Gastrocnemius medialis (tissue), 4 donors: ENCODE measurements at places on chromosomes 5 and 9.
A peak's percentile ranks its signal among the peaks of the same experiment; 100 is the strongest.

DNA sequence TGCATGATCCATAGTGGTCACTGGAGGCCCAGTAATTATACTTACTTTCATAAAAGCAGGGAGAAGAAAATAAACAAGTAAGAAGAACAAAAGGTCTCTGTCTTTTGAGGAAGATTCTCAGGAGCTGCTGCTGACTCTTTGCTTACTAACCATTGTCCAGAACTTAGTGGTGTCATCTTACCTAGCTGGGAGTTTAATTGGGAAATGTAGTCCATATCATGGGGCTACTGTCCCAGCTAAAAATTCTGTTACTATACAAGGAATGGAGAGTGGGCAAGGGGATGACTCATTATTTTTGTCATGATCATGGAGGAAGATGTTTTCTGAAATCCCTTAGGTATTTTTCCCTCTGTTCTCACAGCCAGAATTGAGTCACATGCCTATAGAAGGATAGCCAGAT is 639.3 kb downstream of the MTRR start:
- no peak for DNase-seq

DNA sequence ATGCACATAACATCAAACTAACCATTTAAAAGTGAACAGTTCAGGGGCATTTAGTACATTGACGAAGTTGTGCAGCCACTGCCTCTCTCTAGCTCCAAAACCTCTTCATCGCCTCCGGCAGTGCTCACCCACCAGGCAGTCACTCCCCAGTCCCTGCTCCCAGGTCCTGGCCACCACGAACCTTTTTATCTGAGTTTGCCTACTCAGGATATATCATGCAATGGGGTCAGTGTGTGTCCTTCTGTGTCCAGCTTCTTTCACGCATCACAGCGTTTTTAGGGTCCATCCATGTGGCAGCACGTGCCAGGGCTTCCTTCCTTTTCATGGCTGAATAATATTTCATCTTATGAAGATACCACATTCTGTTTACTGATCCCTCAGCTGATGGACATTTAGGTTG is 4.6 kb downstream of the AHRR start:
- DNase-seq, result no peak

DNA sequence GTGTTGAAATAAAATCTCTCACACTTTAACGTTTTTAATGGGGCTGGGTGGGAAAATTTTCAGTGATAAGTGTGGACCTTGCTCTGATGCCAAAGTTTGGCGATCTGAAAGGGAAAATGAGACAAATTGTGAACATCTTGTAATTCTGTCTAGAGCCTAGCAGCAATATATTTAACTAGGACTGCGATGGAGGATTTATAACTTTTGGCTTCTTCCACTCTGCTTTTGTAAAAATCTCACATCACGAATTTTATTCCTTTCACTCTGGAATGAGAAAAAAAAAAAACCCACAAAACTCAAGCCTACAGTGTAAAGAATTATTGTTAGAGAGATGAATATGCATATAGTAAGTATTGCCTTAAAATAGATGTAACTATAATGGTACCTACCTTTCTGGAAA is 19.9 kb downstream of the CCNH start:
- DNase-seq, result no peak

DNA sequence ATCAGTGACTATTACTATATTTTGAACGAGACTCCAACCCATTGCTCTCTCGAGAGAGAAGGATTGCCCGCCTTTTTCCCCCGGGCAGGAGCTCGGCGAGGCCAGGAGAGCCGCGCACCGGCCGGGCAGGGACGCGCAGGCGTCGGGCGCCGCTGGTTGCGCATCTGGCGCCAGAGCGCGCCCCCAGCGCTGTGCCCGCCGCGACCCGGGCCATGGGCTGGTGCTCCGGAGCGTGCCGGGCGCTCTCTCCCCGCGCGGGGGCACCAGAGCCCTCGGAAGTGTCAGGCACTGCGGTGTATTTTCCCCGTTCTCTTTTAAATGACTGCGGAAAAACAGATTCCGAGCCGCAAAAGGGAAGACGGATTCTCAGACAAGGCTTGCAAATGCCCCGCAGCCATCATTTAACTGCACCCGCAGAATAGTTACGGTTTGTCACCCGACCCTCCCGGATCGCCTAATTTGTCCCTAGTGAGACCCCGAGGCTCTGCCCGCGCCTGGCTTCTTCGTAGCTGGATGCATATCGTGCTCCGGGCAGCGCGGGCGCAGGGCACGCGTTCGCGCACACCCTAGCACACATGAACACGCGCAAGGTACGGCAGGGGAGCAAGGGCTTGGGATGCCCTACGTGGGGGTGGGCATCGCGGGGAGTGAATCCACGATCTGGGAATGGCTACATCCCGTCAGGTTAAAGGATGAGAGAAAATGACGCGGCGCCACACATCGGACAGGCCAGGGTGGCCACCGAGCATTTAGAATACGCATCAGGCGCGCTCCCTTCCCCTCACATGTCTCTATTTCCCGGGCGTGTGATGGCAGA is 1.1 kb upstream of the NTRK2 start:
- peak; percentile 14 for DNase-seq

GRCh38 chr9:8895106-8895860 is 1095.7 kb upstream of the DMAC1 start:
- DNase-seq, result no peak

DNA sequence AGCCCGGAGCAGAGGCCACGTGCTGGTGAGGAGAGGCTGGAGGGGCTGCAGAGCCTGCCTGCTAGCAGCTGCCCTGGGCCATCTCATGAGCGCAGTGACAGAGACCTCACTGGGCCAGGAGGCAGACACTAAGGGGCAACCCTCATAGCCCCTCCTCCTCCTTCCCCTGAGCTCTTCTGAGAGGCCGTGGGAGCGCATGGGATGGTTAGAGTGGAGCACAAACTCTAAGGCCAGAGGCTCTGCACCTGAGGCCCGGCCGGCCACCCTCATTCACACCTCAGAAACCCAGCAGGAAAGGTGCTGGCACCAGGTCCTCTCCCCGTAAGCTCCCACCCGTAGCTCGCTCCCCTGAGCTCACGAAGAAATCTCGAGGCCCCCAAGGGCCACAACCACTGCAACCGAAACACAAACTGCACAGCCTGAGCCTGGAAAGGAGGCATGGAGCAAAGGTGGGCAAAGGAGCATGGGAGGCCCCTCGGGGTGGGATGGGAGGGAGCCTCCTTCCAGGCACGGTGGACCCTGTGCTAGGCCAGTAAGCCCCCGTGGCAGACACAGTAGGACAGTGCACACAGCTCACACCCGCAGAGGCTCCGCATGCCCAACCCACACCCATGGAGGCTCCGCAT is 17.7 kb downstream of the CAMSAP1 start:
- DNase-seq, result no peak

DNA sequence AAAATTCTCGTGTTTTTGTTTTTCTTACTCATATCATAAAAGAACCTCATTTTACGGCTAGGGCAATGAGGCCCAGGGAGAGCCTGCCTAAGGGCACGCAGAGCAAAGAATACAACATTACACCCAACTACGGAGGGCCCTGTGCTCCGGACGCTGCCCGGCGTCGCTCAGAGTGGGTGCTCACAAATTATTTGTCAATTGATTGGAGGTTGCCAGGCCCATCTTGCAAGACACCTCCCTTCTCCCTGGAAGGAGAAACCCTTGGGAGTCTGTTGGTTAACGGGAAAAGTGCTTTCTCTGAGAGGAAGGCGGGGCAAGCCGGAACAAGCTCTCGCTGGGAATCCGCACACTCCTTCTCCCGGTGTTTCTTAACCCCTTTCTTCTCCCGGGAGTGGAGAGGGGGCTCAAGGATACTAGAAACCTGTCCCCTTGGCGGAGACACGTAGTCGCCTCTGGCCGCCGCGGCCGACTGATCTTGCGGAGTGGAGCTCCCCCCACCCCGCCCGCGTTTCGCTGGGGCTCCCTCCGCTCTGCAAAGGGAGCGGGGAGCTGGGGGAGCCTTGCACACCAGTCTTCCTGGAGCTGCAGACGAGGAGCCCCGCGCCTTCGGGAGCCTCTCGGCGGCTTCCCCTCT is 599.3 kb upstream of the SGCD start:
- DNase-seq, result no peak

GRCh38 chr5:29367176-29367833 is 1826.2 kb upstream of the CDH6 start:
- no peak for DNase-seq

GRCh38 chr9:37174247-37174646 is 53.9 kb downstream of the ZCCHC7 start:
- DNase-seq, result no peak

GRCh38 chr9:136943291-136944211 is 987 bp downstream of the FBXW5 start:
- DNase-seq, result peak; percentile 48

- DNase-seq, result no peak
Observed at GRCh38 chr5:98794414-98795080, 21.1 kb downstream of the RGMB start.

- no peak for DNase-seq
Observed at GRCh38 chr5:26553079-26553478, 485.3 kb downstream of the CDH9 start.

DNA sequence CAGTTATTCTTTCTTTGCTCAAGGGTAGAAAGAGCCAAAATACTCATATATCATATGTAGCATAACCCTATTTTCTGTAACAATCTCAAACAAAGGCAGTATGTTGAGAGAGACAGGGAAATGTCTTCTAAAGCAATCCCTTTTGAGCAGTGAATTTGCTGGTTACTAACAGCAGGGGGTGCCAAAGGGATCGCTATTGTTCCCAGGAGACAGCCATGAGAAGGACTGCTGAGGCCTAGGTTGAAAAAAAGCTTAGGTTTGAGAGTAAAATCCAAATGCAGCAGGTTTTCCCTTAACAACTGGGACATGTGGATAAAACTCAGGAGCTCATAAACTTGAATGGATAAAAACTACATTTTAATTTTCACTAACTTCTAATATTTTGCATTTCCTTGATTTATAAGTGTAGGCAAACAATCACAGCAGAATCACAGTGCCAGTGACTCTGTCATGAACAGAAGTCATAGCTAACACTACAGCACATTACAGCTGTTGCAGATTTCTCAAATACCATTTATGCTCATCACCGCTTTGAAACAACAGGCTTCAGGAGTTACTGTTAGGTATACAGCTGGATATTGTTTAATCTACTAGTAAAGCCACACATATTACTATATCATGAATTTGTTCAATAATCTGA is 148.4 kb downstream of the MAPKAP1 start:
- DNase-seq, result peak; percentile 16

GRCh38 chr5:33934176-33934575 is 2.0 kb upstream of the RXFP3 start:
- no peak for DNase-seq

GRCh38 chr5:90472783-90473395 is 1.7 kb downstream of the MBLAC2 start:
- DNase-seq, result no peak

- no peak for DNase-seq
Observed at GRCh38 chr5:112418659-112419163, 366 bp downstream of the EPB41L4A start.

GRCh38 chr5:40442346-40442745 is 237.4 kb upstream of the PTGER4 start:
- no peak for DNase-seq

DNA sequence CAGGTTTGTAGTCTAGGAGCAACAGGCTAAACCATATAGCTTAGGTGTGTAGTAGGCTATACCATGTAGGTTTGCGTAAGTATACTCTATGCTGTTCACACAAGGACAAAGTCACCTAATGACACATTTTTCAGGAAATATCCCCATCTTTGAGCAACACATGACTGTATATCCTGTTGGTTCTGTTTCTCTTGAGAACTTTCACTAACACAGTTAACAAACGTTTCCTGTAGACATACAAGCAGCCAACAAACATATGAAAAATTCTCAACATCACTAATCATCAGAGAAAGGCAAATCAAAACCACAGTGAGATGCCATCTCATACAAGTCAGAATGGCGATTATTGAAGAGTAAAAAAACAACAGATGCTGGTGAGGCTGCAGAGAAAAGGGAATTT is 68.2 kb downstream of the NR2F1-AS1 start:
- DNase-seq, result no peak

GRCh38 chr9:72065076-72065475 is 4.7 kb upstream of the C9orf57 start:
- no peak for DNase-seq

DNA sequence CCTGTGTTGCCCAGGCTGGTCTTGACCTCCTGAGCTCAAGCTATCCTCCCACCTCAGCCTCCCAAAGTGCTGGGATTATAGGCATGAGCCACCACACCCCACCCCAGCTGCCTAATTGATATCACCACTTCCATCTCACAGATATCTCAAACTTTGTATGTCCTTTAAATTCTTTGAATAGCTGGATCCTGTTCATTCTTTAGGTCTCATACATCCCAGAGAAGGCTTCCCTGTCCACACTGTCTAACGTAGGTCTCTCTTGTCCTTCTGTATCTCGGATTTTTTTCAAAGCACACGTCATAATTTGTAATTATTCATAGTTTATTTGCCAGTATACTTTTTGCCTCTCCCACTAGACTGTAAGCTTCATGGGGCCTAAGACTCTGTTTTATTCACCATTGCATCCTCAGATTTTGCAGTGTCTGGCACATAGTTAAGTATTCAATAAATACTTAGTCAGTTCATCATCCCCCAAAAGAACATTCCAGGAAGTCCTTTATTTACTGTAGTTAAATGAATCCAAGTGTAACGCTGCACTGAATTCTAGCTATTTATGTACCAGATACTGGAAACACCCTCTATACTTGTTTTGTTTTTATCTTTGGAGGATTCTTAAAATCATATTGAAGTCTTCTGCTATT is 10.5 kb downstream of the ARSK start:
- DNase-seq, result no peak

DNA sequence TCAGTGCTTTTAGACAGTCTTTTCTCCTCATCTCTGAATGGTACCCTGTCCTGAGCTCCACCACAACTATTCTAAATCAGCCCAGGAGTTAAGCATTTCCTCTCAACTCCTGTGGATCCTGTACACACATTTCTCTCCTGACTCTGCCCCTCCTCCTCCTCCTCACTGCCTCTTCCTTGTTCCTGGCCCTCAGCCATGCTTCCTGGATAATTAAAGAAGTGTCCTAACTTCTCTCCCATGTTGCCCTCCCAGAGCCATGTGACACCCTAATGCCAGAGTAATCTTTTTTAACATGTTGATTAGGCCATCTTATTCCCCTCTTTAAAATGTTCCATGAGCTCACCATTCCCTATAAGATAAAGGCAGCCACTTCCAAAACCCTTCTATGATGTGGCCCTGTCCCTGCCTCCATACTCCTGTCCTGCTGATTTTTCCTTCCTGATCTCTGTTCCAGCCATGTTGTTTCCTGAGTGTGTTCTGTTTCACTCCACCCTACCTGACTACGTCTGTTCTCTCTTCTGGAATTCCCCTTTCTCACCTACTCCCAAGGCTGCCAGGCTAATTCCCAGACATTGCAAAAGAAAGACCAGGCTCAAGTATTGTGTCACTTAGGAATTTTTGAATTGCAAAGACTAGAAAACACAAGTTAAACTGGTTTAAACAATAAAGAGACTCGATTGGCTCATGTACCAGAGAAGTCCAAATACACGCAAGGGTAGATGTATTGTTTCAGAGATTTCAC is 295.2 kb downstream of the MAST4 start:
- DNase-seq, result no peak

- no peak for DNase-seq
Observed at GRCh38 chr5:180333661-180334060, 19.5 kb downstream of the GFPT2 start.

GRCh38 chr5:102666164-102666946 is 88.8 kb upstream of the PAM start:
- no peak for DNase-seq
